ENCODE measurements at places on chromosomes 16 and 17. TPM values are rescaled to one million over a fixed set of nuclear protein-coding genes. Genes with fewer than 3 reads are reported as not detected.
A peak's percentile ranks its signal among the peaks of the same experiment; 100 is the strongest.

DNA sequence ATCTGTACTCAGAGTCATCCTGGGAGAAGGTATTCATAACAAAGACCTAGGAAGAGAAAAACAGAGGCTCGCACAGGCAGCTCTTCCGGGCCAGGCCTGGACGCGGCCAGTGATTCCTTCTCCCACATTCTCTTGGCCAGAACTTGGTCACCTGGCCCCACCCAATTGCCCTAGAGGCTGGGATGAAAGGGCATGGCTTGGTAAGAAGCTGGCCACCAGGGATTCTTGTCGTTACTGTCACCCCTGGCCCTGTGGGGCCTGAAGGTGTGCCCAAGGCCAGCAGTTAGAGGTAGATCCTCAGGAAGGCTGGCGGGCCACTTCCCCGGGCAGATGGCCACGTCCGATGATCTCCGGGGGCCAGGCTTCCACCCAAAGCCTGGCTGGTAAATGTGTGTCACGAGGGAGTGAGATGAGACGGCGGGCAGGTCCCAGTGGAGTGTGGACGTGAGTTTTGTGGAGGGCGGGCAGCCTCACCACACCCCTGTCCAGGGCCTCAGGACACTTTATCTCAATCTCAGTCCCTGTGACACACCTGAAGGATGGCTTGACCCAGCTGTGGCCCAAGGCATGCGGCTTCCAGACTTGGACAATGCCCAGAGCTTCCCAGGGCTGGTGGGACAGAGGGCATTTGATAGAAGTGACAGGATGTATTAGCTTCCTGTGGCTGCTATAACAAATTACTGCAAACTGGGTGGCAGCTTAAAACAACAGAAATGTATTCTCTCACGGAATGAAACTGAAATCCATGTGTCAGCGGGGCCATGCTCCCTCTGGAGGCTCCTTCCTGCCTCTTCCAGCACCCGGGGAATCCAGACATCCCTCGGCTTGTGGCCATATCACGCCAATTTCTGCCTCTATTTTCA is 66.3 kb upstream of the GSE1 start:
- no peak for DNase-seq

GRCh38 chr17:20156196-20157000 is 147.2 kb downstream of the SPECC1 start:
- DNase-seq, result peak; percentile 18

GRCh38 chr17:74737299-74738050 is 419 bp downstream of the RAB37 start:
- DNase-seq, result no peak

- no peak for DNase-seq
These were observed 8.4 kb upstream of the MEOX1 start for GRCh38 chr17:43669971-43670644.

The CCDC144A gene
- 0.05 TPM for total RNA-seq

The KRTAP17-1 gene
- total RNA-seq, result not detected

- DNase-seq, result no peak
These were observed 86.9 kb upstream of the CIBAR2 start for GRCh38 chr16:85199069-85199725.

DNA sequence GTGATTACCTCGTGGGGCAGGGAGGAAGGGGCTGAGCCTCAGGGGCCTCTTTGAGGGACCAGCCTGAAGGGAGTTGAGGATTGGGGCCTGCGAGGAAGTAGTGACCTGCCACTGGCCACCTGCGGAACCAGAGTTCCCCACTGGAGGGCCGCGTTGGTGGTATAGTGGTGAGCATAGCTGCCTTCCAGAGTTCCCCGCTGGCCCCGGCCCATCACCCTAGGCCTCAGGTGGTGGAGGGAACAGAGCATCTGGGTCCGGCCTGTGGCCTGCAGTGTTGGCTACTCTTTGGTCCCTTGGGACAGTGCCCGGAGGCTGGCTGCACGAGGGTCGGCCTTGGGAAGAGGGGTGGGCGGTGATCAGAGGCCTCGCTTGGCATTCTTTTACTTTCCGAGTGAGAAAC is 20.5 kb downstream of the MGAT5B start:
- DNase-seq, result no peak

GRCh38 chr16:46883353-46883689 is 841 bp upstream of the GPT2 start:
- DNase-seq, result no peak

GRCh38 chr17:78781104-78781892 is 775 bp downstream of the CYTH1 start:
- DNase-seq, result no peak

The ADAM11 gene
- 0.94 TPM for total RNA-seq

GRCh38 chr17:29179232-29180033 is 765 bp downstream of the MYO18A start:
- no peak for DNase-seq

GRCh38 chr17:50266384-50267073 is 7.7 kb upstream of the TMEM92 start:
- DNase-seq, result no peak

DNA sequence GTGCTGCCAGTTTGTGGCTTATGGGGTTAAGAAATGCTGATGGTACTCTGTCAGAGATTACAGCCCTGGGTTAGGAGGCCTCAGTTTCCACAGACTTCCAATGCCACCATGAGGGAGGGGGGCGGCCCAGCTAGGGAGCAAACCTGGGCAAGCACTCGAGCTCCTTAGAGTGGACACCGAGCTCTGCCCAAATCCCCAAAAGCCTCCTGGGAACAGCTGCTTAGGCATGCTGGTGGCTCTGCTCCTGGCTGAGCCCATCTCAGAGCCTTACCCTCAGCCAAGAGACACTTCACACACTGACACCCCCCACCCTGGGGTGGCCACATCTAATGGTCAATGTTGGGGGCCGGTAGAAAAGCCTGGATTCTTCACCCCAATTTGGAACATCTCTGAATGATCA is 66.1 kb downstream of the C16orf78 start:
- no peak for DNase-seq

The FASN gene
- 54.7 TPM for total RNA-seq

GRCh38 chr16:70793851-70794502 is 7.0 kb downstream of the VAC14 start:
- no peak for DNase-seq

The HAS3 gene
- not detected for total RNA-seq

The KRTAP9-3 gene
- total RNA-seq, result not detected

The EPOP gene
- total RNA-seq, result 11.6 TPM

DNA sequence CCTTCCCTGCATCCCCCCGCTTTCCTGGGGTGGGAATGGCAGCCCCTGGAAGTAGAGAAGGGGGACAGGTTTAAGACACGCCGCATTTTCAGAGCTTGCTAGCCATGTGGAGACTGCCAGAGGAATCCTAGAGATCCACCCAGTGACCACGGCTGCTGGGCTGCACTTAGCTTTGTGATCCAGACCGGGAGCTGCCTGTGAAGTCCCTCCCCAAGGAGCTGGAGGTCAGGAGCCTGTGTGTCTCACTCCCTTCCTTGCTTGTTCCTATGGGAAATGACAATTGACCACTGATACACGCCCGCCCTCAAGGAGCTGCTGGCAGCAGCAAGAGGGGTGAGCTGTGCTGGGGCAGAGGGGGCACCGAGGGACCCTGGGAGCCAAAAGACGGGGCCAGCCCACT is 73.7 kb downstream of the SREBF1 start:
- DNase-seq, result no peak

DNA sequence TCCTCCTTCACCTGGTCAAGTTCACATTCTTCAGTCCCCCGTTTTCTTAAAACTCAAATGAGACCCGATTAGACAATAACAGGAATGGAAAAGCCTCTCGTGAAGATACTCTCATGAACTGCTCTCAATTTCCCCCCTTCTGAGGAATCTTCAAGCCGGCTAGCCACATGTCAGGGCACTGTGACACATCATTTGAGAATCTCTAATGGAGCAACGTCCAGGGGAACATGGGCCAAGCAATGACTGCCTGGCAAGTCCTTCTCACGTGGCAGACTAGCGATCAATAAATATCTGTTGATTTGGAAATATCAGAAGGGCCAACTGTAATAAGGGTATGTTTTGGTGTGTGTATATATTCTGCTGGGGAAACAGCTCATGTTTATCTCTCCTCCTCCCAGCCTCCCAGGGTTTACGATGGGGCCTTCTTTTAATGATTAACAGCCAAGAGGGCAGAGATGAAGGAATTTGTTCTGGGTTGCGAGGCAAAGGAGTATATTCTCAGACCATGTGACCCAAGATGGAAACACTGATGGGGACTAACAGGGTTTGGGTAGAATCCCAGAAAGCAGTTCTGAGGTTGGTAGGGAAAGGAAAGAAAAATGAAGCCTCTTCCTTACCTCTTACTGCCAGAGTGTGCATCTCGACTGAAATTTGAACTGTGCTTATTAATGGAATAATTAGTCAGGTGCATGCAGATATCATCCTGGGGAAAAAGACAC is 21.4 kb downstream of the TTLL6 start:
- DNase-seq, result no peak
